Spleen (tissue), 13 donors: ENCODE measurements at places on chromosomes 2 and 18. TPM values are rescaled to one million over a fixed set of nuclear protein-coding genes. Genes with fewer than 3 reads are reported as not detected.

- no peak overlapping the region for H3K27ac ChIP-seq
- H3K27me3 ChIP-seq, result no peaks in the 10 kb centered on the region
- no peak for DNase-seq
Observed at GRCh38 chr18:50649821-50650220, 89.9 kb downstream of the MAPK4 start.

DNA sequence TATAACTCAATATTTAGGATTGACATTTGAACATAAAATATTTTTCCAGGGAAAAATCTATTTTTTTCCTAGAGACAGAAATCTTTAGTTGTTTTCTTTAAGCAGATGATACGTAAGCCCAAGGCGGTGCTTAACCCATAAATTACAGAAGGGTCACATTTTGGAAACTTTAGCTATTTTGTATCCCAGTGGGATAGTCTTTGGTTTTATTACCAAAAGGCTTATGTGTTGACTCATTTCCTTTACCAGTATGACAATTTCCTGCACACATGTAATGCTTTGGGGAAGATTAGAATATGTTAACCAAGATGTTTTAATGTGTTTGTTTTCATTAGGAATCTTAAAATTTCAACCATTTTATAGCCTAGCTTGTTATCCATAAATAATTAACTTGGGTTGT lies 24.8 kb downstream of the DYNC1I2 start:
- no peaks in the 10 kb centered on the region for H3K27me3 ChIP-seq
- H3K4me3 ChIP-seq, result no peak overlapping the region
- no peak overlapping the region for H3K27ac ChIP-seq

DNA sequence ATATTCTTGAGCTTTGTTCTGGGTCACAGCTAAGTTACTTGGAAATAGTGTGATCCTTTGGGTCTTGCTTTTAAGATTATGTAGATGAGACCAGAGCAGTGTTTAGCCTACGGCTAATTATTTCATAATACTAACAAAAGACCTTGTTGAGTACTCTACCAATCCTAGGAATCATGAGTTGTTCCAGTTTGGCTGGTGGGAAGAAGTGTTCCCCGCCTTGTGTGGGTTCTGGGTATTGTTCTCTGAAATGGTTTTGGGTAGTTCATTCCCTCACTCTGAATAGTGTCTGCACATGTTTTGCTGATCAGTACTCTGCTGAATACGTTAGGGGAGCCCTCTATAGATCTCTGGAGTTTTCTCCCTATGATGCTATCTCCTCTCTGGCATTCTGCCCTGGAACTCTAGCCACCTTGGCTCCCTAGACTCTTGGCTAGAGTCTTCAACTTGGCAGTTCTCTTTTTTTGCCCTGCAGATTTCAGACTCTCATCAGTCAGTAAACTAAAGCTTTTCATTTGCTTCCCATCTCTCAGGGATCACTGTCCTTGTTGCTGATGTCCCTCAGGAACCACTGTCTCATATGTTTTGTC lies 48.4 kb downstream of the NEMP2 start:
- no peak for DNase-seq
- H3K27ac ChIP-seq, result no peak overlapping the region
- H3K27me3 ChIP-seq, result no peaks in the 10 kb centered on the region
- no peak overlapping the region for H3K4me3 ChIP-seq
- no peaks in the 10 kb centered on the region for H3K4me1 ChIP-seq

DNA sequence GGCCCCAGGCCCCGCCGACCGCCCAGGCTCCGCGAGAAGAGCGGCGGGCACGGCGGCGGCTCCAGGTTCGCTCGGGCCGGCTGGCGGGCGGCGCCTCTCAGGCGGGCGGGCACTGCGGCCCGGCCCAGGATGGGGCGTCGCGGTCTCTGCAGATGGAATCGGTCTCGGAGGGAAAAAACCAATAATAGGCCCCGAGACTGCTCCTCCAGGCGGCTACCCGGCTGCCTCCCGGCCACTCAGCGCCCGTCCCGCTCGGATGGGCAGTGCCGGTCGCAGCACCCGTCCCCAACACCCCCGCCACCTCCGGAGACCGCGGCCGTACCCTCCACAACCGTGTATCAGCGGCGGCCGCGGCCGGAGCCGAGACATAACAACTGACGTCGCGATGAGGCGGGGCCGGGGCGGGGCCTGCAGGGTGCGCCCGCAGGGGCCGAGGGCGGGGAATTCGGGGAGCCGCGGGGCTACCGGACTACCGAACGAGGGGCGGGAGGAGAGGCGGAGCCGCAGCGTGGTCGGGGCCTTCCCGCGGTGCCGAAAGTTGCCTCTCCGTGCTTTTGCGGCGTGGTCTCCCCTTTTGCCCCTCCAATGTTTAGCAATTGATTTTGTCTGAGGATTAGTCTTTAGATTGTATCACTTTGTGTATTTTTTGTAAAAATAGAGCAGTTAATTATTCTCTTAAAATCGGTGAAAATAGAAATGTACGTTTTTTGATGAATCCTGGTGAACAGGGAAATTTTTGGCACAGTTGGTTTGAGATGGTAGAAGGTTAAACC lies at the start of gene RNF103:
TSS of gene RNF103 (minus strand) at position 372 of the 773 bp plus-strand sequence. CDS start 979 bp downstream, outside the sequence.
- H3K27me3 ChIP-seq, result no peaks in the 10 kb centered on the region
- H3K27ac ChIP-seq, result peak within 1 kb of the TSS; percentile 99
- H3K4me3 ChIP-seq, result peak within 1 kb of the TSS; percentile 66
- H3K4me1 ChIP-seq, result peaks cover 14% of the 10 kb centered on the region
- DNase-seq, result peak; percentile 100
- H3K36me3 ChIP-seq, result peaks cover 5% of the 10 kb centered on the region

GRCh38 chr2:119068154-119068725 lies 90.3 kb downstream of the C1QL2 start:
- DNase-seq, result no peak
- H3K4me1 ChIP-seq, result no peaks in the 10 kb centered on the region
- H3K27me3 ChIP-seq, result no peaks in the 10 kb centered on the region
- no peak overlapping the region for H3K27ac ChIP-seq
- H3K36me3 ChIP-seq, result no peaks in the 10 kb centered on the region
- H3K4me3 ChIP-seq, result no peak overlapping the region

DNA sequence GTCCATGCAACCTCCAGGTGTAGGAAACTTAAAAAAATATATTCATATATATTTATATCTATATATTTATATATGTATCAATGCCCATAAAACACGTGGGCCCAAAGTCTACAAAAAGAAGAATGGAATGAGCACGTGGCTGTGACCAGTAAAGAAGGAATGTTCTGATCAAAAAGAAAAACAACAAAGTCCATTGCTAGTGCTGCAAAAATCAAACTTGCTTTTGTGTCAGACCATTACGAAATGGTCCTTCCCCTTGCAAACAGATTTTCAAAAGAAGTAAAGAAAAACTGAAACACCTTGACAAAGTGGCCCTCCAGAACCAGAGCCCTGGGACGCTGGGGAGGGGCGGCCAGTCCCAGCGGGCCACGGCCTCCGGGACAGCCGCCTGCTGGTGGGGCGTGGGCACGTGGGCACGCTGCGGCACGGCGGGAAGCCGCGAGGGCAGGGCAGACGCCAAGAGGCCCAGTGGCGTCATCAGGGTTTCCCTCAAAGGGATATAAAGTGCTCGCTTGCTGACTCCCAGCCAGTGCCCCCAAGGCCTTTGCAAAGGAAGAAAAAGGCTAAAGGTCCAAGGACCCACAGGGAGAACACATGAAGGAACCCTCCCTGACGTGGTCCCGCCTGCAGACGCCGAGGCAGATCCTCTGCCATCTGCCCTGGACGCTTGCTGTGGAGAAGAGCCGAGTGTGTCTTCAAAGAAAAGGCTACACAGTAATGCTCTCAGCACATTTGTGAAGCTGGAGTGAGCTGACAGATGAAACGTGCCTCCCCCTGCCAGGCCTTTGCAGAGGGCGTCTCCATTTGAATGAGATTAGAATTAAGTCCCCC lies 201.8 kb downstream of the TWIST2 start:
- H3K27me3 ChIP-seq, result no peaks in the 10 kb centered on the region
- peaks cover 30% of the 10 kb centered on the region for H3K36me3 ChIP-seq
- H3K4me3 ChIP-seq, result no peak overlapping the region
- no peaks in the 10 kb centered on the region for H3K4me1 ChIP-seq
- DNase-seq, result no peak

DNA sequence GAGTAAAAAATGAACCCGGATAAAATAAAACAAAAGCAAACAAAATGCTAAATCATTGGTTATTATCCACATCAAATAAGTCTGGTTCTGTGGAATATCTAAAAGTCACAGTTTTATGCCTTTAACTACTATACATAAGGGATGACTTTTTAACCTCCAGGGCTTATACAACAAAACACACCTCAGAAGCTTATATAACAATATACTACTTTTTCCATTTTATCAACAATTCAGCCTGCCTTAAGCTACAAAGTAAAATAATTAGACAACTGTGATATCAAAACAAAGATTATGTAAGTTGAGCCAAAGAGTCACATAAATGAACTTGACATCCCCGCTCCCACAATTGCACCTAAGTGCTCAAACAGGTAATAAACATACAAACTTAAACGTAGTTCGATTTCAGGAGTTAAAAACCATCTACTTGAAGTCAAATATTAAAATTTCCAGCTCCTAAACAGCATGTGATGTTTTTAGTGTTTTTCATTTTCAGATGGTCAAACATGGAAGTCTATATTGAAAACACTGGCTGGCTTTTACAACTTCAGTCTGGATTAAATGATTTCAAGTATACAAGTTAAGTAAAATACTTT lies 54.7 kb downstream of the ATIC start:
- DNase-seq, result no peak
- no peaks in the 10 kb centered on the region for H3K4me1 ChIP-seq
- peaks cover 52% of the 10 kb centered on the region for H3K36me3 ChIP-seq
- H3K4me3 ChIP-seq, result no peak overlapping the region

GRCh38 chr18:73264562-73264921 lies 396.8 kb upstream of the NETO1 start:
- DNase-seq, result no peak
- H3K4me3 ChIP-seq, result no peak overlapping the region
- H3K27ac ChIP-seq, result no peak overlapping the region
- no peaks in the 10 kb centered on the region for H3K4me1 ChIP-seq
- no peaks in the 10 kb centered on the region for H3K36me3 ChIP-seq

DNA sequence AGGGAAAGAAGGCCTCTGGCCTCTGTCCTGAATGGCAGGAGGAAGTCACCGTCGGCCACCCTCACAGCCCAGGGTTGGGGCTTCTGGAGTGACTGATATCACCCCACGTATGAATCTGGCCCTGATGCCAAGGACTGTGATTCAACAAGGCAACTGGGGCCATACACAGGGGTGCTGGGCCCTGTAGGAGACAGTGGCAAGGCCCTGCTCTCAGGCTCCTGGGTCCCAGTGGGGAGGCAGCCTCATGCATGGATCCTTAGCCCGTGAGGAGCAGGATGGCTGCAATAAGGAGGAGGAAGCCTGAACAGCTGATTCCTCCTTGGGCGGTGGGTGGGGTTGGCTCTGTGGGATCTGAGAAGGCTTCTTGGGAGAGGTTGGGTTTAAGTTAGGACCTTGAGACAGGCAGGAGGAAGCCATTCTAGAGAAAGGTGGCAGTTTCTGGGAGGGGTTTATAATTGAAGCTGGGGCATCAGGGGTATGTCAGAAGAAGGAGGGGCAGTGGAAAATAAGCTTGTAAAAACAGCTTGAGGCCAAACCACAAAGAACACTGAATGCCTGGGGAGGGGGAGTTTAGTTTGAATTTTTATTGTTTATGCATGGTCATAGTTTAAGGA lies 42.8 kb upstream of the LAPTM4A start:
- H3K4me3 ChIP-seq, result no peak overlapping the region
- DNase-seq, result no peak
- H3K36me3 ChIP-seq, result no peaks in the 10 kb centered on the region
- H3K27ac ChIP-seq, result no peak overlapping the region
- peaks cover 9% of the 10 kb centered on the region for H3K27me3 ChIP-seq

- no peak overlapping the region for H3K27ac ChIP-seq
- H3K4me1 ChIP-seq, result no peaks in the 10 kb centered on the region
- H3K27me3 ChIP-seq, result no peaks in the 10 kb centered on the region
- no peaks in the 10 kb centered on the region for H3K36me3 ChIP-seq
Observed at GRCh38 chr2:53543083-53543482, 224.5 kb upstream of the CHAC2 start.

DNA sequence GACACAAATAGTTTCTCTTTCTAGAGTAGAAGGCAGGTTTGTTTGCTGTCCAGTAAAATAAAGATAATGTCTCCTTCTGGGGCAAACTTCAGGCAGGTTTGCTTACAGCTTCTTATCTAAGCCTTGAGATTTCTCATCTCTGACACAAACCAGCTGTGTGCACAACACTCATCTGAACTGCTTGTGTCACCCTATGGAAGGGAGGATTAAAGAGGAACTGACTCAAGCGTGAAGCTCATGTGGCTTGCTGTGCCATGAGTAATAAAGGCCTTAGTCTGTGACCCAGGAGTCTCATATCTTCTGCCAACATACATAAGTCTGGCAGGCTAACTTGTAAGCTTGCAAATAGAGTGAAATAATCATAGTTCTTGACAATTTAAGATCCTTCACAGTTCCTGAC lies 24.2 kb upstream of the CPO start:
- no peak overlapping the region for H3K27ac ChIP-seq
- no peaks in the 10 kb centered on the region for H3K4me1 ChIP-seq
- no peak for DNase-seq
- H3K4me3 ChIP-seq, result no peak overlapping the region
- H3K27me3 ChIP-seq, result no peaks in the 10 kb centered on the region

GRCh38 chr2:75424936-75425619 lies 135.7 kb downstream of the EVA1A start:
- H3K4me3 ChIP-seq, result no peak overlapping the region

GRCh38 chr2:239469106-239469960 lies 68.5 kb upstream of the HDAC4 start:
- no peaks in the 10 kb centered on the region for H3K36me3 ChIP-seq
- H3K4me3 ChIP-seq, result no peak overlapping the region
- peaks cover 11% of the 10 kb centered on the region for H3K4me1 ChIP-seq
- DNase-seq, result no peak
- no peaks in the 10 kb centered on the region for H3K27me3 ChIP-seq

DNA sequence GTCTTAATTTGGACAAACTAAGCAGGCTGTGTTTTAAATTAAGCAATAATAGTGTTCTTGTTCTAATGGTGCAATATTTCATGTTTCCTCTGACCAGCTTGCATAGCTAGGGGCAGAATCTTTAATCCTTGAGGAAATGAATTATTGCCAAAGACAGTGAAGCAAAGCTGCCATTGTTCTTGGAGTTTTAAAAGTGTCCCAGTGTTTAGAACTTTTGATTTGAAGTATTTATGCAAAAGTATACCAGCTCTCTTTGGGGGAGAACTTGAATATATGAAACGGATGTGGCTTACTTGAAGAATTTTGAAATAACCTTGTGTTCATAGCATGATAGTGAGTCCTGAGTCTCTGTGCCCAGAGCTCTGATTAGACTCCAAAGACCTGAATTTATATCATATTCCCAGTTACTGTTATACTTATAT lies 33.4 kb downstream of the ITGA6 start:
- peak overlapping the region; percentile 33 for H3K27ac ChIP-seq
- no peaks in the 10 kb centered on the region for H3K27me3 ChIP-seq
- H3K4me3 ChIP-seq, result no peak overlapping the region
- peaks cover 95% of the 10 kb centered on the region for H3K4me1 ChIP-seq

The CENPA gene
- total RNA-seq, result 1.2 TPM

The GLI2 gene
- total RNA-seq, result 2.4 TPM

The IL36G gene
- total RNA-seq, result not detected

The CELF4 gene
- 0.77 TPM for total RNA-seq

The SERPINB11 gene
- total RNA-seq, result not detected

The PSTPIP2 gene
- 140 TPM for total RNA-seq

The FBXO48 gene
- total RNA-seq, result 1.8 TPM
